ENCODE measurements at places on chromosomes 4 and X. TPM values are rescaled to one million over a fixed set of nuclear protein-coding genes. Genes with fewer than 3 reads are reported as not detected.

Gene EREG
- under 0.01 TPM for total RNA-seq

Gene CFAP47
- not detected for total RNA-seq

Gene CXorf49
- total RNA-seq: not detected

Gene USP17L30
- total RNA-seq: not detected

Gene LIMCH1
- 7.5 TPM for total RNA-seq

Gene WNK3
- total RNA-seq: 0.97 TPM

All from epithelial cell of umbilical artery (primary cell).